ENCODE measurements at places on chromosomes 4 and X.

- no peak for DNase-seq
Measured at GRCh38 chr4:85732124-85732523, 257.2 kb downstream of the ARHGAP24 start.

DNA sequence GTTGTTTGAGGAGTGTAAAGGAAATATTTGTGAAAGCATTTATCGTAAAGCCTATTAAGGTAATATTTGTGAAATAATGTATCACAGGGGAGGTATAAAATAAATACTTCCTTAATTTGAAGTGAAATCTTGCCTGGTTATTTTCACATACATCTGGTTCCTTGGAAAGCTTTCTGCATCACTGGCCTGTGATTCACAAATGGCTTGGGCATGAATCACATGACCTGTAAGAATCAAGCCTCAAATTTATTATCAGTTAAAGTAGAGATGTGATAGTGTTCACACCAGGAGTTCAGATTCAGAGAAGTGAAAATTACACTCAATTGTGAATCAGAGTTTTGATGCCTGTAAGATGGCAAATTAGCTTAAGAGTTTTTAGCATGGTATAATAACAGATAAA is 1911.4 kb downstream of the STIM2 start:
- DNase-seq: peak; percentile 6

DNA sequence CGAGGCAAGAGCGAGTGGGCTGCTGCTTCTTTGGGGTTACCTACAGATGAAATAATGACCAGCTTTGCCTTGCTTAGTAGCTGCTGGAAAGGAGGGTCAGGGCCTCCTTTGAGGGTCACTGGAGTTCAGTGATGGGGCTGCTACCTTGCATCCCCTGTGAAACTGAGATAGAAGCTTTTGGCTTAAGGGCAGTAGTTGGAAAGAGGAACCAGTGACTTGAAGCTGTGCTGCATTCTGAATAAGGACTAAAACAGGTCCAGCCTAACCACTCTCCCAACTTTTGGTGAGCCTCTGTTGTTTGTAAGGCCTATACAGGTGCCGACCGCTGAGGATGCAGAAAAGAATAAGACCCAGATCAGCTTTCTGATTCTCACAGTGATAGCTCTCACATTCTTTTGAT is 41.2 kb downstream of the RASL11B start:
- no peak for DNase-seq

- no peak for DNase-seq
Measured at GRCh38 chr4:105061731-105062130, 84.9 kb upstream of the TET2 start.

DNA sequence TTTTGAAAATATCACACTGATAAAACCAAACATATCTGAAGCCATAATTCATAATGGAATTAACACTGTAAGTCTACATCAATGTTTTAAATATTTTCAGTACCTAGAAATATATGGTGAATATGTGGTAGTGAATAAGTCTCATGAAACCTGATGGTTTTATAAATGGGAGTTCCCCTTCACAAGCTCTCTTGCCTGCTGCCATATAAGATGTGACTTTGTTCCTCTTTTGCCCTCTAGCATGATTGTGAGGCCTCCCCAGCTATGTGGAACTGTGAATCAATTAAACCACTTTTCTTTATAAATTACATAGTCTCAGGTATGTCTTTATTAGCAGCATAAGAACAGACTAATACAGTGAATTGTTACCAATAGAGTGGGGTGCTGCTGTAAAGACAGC is 536.8 kb upstream of the GALNT7 start:
- DNase-seq: no peak

DNA sequence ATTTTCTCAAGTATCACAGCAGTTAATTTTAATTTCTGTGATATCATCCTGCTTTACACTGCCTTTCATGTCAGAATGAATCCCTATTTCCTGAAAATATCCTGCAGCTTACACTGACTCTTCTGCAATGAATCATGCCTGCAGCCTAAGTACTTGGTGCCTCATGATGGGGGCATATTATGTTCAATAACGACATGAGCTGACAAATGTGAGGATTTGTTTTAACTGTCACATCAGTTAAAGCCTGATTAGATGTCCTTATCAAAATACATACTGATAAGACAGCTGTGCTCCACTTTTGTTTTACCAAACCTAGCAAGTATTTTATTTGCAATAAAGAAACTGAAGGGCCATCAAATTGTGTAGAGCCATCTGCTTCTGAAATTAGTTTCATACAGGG is 359.9 kb upstream of the AGA start:
- no peak for DNase-seq

GRCh38 chrX:119402588-119402987 is 3.5 kb downstream of the SLC25A43 start:
- no peak for DNase-seq

- no peak for DNase-seq
Measured at GRCh38 chr4:22482250-22483127, 33.4 kb downstream of the ADGRA3 start.
